ENCODE measurements at places on chromosomes 11 and 22.

DNA sequence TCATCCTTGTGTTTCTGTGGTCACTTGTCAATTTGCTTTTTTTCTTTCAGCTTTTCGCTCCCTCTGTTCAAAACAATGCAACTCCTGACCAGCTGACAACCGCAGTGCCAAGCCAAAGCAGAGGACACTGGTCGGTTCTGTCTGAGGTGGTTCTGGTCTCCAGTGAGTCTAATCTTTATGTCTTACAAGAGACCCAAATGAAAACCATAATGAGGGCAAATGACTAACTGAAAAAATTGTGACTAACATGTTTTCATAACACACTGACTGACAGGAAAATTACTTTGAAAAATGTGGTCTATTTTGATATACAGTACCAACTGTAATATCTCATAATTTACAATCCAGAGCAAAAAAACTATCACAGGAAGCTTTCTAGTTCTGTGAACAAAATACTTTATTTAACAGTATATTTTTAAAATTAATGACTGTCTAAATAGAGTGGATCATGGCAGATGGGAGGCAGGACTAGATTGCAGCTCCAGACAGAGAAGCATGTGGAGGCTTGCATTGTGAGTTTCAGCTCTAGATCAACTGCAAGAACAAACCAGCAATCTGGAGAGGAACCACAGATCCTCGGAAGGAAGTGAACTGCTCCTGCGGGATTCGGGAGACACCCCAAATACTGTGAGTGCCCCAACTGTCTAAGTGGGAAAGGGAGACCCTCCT is 311.8 kb downstream of the SBF2 start:
- no peak for DNase-seq

DNA sequence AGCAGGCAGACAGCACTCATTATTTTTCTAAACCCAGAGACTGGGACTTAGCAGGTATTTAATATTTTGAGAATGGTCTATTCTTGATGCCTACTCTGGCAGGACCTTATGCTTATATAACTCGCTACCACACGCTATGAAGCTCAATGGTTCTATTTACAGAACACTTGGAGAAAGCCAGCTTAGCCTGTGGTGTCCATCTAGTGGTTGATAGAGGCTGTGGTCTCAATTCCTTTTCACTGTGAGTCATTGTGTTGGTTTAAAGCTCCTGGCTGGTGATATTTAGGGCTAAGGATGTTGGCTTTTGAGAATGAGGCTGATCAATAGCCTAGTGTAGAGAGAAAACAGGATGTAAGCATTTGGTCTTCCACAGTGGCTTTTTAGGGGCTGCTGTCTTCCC is 206.4 kb downstream of the DBX1 start:
- no peak for DNase-seq

GRCh38 chr22:49823289-49824045 is 4.2 kb downstream of the BRD1 start:
- no peak for DNase-seq

GRCh38 chr11:64015510-64015909 is 20.2 kb upstream of the FLRT1 start:
- DNase-seq = no peak

- DNase-seq = no peak
These were observed 877 bp downstream of the SLC25A17 start for GRCh38 chr22:40818192-40818746.

GRCh38 chr11:31809541-31809856 is 1.6 kb downstream of the PAX6 start:
- DNase-seq = no peak

GRCh38 chr22:43310311-43310710 is 32.9 kb downstream of the SCUBE1 start:
- DNase-seq = no peak

Data from caudate nucleus (tissue), 63 donors.